Subcutaneous preadipocyte (primary cell): ENCODE measurements at places on chromosomes 12 and 14. TPM values are rescaled to one million over a fixed set of nuclear protein-coding genes. Genes with fewer than 3 reads are reported as not detected.

PAPOLA gene
- total RNA-seq = 80.5 and 106 TPM in 2 replicates

CD4 gene
- total RNA-seq = under 0.01 and 0.73 TPM in 2 replicates

FLVCR2 gene
- total RNA-seq = 4.0 and 5.9 TPM in 2 replicates

SLC5A8 gene
- total RNA-seq = not detected in 2 replicates

EIF2S3B gene
- total RNA-seq = 1.6 and 6.2 TPM in 2 replicates
